ENCODE measurements at places on chromosomes 2 and 18.

- no peak for DNase-seq
Measured at GRCh38 chr2:106866641-106867040, 19.3 kb downstream of the ST6GAL2 start.

- DNase-seq, result no peak
Measured at GRCh38 chr2:147789287-147789686, 55.5 kb upstream of the ACVR2A start.

GRCh38 chr2:19538411-19538963 is 180.1 kb upstream of the OSR1 start:
- DNase-seq, result no peak

DNA sequence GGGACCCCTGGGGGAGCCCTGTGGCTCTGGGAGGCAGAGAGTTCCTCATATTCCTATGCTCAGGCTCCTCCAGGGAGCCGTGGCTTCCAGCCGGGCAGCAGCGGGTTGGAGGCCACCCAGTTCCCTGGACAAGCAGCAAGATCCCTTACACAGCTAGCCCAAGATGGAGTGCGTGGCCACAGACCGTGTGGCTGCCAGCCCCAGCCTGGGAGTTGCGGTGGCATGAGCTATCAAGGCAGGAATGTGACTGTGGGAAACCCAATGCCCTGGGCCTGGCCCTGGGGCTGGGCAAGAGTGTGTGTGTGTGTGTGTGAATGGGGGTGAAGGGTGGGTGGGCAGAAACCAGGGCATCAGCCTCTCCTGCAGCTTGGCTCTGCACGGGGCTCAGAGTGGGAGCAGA is 130.5 kb downstream of the DYSF start:
- DNase-seq, result no peak

- no peak for DNase-seq
Measured at GRCh38 chr2:40474306-40474705, 22.4 kb upstream of the SLC8A1 start.

GRCh38 chr2:42867093-42868065 is 75.0 kb upstream of the HAAO start:
- DNase-seq, result no peak

GRCh38 chr2:125085904-125086303 is 1060.8 kb downstream of the CNTNAP5 start:
- DNase-seq, result no peak

DNA sequence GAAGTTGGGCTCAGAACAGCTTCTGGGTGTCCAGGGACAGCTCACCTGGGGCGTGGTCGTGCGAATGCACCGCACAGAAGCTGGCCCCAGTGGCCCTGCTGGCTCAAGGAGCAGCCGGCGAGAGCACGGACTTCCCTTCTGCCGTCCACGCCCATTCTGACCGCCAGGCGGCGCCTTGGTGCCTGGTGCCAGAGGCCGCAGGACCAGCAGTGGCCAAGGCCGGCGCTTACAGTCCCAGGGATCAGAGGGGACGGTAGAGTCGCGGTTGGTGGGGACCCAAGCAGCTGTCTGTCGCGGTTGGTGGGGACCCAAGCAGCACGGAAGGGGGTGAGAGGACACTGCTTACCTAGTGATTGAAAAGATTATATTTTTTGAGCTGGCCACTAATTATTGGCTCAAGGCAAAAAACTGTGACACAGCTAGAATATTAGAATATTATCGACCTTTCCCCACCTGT is 25.7 kb downstream of the NPPC start:
- DNase-seq, result no peak

GRCh38 chr2:28438532-28439063 is 45.9 kb downstream of the FOSL2 start:
- no peak for DNase-seq

DNA sequence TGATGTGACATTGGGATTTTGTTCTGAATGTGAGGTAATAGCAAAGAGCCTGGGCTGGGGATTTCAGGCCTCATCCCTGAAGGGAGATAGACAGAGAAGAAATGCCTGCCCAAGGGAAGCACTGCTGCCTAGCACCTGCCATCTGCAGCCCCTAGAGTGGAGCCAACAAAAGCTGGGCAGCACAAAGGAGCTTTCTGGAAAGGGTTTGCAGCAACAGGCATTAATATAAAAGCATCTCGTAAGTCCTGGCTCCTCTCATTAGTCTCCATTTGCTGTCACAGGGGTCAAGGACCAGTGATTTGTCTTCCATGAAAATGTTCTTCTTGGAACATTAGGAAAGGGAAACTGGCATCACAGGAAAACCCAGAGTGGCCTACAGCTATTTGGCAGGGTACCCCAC is 157.2 kb upstream of the SLC14A2 start:
- no peak for DNase-seq

GRCh38 chr2:225995796-225996461 is 596.4 kb downstream of the NYAP2 start:
- peak; percentile 13 for DNase-seq

DNA sequence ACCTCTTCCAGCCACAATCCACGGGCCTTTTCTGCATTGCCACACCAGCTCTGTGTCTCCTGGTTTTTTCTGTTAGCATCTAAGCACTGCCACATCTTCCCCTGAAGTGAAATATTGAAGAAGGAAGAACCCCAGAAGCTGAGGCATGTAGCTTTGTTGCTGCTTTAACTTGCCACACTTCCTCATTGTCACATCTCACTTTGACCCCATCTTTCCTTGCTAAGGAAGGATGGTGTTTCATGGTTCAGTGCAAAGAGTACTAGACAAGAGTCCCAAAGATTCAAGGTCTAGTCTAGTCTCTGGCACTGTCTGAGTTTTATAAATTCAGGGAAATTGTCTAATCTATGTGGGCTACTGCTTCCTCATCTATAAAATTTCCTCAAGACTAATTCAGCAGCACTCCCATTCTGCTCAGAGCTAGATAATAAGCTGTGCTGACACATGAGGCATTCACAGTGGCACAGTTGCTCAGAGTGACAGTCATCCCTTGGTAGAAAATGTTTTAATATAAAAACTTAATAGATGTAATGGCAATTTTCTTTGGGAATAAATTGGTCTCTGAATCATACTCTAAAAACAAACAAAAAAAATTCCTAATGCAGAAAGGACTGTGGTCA is 483.0 kb upstream of the ID2 start:
- DNase-seq, result no peak

DNA sequence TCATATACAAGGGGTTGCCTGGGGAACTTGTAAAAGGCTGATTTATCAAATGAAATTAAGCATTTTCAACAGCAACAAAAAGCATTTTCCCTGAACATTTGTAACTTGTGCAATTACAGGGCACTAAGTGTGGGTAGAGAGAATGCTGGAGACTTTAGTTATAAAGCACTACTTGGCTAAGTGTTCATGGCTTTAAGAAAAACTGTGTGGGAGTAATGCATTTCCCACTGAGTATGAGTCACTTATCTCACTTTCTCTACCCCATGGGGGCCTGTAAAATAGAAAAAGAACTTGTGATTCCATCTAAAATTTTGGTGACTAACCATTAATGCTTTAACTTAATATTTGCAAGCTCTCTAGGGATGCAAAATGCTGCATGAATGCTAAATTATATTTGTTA is 193.4 kb downstream of the CCDC102B start:
- DNase-seq, result peak; percentile 34
